SJCRH30 (cell line): ENCODE measurements at places on chromosomes 12 and 14. TPM values are rescaled to one million over a fixed set of nuclear protein-coding genes. Genes with fewer than 3 reads are reported as not detected.
A peak's percentile ranks its signal among the peaks of the same experiment; 100 is the strongest.

Gene TMTC2
- 6.5 and 7.5 TPM in 2 replicates for total RNA-seq

Gene FZD10
- not detected in 2 replicates for total RNA-seq

Gene ARHGEF40
- total RNA-seq: 28.3 and 29.3 TPM in 2 replicates

Gene RNASE7
- not detected in 2 replicates for total RNA-seq

Gene GZMB
- total RNA-seq: not detected in 2 replicates

Gene EML1
- total RNA-seq: 8.8 and 10.8 TPM in 2 replicates

Gene RBM19
- 20.8 and 25.3 TPM in 2 replicates for total RNA-seq

DNA sequence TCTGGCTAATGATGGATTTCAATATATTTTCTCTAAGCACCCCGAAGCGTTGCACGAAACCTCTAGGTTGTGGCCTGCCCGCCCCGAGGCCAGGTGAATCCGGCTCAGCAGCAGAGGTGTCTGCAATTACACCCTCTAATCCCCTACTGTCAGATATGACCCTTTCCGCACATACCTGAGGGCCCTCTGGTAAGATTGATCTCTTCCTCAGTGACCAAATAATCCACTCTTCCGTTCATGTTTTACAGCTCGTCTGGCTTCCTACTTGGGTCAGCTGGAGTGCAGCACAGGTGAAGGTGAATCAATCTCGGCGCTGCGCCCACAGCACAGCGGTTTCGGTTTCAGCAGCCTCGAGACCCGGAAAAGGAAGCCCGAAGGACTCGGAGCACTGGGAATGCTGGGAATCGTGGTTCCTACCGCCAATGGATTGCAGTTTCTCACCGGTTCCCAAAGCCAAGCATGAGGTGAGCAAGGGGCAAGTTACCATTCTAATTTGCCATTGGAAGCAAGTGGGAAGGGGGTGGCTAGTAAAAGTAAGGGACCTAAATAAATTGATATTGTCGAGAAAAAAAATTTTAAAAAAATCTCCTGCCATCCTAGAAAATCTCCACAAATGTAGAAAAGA lies at the start of gene SYNJ2BP:
TSS of gene SYNJ2BP (minus strand) at position 366 of the 625 bp plus-strand sequence. CDS start at position 239, 127 bp downstream.
- no peaks in the 10 kb centered on the region for H3K27me3 ChIP-seq
- H3K4me3 ChIP-seq: peak within 1 kb of the TSS; percentile 76
- H3K4me1 ChIP-seq: peaks cover under 1% of the 10 kb centered on the region
- no peaks in the 10 kb centered on the region for H3K36me3 ChIP-seq

DNA sequence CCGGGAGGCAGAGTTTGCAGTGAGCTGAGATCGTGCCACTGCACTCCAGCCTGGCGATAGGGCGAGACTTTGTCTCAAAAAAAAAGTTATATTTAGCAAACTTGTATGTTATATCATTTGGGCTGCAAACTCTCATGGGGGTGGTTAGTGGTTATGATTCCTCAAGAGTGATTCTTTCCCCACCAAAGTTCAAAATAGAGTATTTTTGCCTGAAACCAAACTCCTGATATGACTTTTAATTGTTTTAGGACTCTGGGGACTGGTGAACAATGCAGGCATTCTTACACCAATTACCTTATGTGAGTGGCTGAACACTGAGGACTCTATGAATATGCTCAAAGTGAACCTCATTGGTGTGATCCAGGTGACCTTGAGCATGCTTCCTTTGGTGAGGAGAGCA lies 18.6 kb downstream of the HSD17B6 start:
- H3K27ac ChIP-seq: no peak overlapping the region
- H3K36me3 ChIP-seq: no peaks in the 10 kb centered on the region
- H3K4me3 ChIP-seq: no peak overlapping the region
- DNase-seq: no peak

GRCh38 chr14:21061347-21061668 lies 3.7 kb downstream of the RNASE8 start:
- H3K4me3 ChIP-seq: no peak overlapping the region
- DNase-seq: no peak
- H3K4me1 ChIP-seq: no peaks in the 10 kb centered on the region; the same call in 1 of the 2 replicates
- H3K27me3 ChIP-seq: 0 out of 2 replicates have a peak, but pooled peaks cover 8% of the 10 kb centered on the region
- no peaks in the 10 kb centered on the region for H3K36me3 ChIP-seq

DNA sequence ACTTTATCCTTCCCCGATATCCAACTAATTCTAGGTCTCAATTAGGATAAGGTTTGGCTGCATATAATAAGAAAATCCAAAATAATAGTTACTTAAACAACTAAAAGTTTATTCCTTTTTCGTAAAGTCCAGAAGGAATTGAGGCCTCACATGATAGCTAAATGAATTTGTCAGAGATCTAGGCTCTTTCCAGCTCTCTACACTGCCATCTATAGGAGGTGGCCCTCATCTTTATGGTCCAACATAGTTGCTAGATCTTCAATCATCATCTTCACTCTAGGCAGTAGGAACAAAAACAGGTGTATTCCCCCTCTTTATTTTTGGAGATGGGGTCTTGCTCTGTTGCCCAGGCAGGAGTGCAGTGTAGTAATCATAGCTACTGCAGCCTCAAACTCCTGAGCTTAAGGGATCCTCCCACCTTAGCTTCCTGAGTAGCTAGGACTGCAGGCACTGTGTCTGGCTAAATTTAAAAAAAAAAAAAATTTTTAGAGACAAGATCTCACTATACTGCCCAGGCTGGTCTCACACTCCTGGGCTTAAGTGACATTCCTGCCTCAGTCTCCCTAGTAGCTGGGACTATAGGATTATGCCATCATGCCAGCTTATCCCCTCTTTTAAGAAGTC lies 46.5 kb upstream of the SAV1 start:
- H3K27me3 ChIP-seq: no peaks in the 10 kb centered on the region
- DNase-seq: peak; percentile 36
- no peaks in the 10 kb centered on the region for H3K36me3 ChIP-seq
- no peaks in the 10 kb centered on the region for H3K4me1 ChIP-seq
- no peak overlapping the region for H3K4me3 ChIP-seq

- peak overlapping the region; percentile 61 for H3K27ac ChIP-seq
- no peak overlapping the region for H3K4me3 ChIP-seq
- peaks cover 23% of the 10 kb centered on the region for H3K4me1 ChIP-seq
- H3K27me3 ChIP-seq: no peaks in the 10 kb centered on the region
- DNase-seq: peak; percentile 43
These were observed 1659.2 kb upstream of the FLRT2 start for GRCh38 chr14:83870546-83871270.

- H3K36me3 ChIP-seq: no peaks in the 10 kb centered on the region
- no peak for DNase-seq
- no peaks in the 10 kb centered on the region for H3K4me1 ChIP-seq
- H3K27ac ChIP-seq: no peak overlapping the region
These were observed 163.6 kb upstream of the TBX3 start for GRCh38 chr12:114847441-114848035.

DNA sequence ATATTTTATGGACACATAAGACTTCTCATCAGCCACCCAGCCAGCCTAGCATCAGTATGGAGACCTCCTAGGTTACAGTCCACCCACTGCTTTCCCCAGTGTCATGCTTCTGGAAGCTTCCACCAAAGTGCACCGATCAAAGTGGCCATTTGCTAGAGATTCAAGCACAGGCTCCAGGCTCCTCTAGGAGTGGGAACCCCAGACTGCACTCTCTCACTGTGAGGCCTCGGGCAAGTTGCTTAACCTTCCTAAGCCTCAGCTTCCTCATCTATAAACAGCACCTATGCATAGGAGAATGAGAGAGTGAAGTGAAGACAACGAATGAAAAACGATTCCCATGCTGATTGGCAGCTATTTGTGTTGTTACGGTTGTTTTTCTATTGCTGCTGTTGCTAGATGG lies 94.4 kb downstream of the DICER1 start:
- DNase-seq: no peak
- no peaks in the 10 kb centered on the region for H3K36me3 ChIP-seq
- H3K27me3 ChIP-seq: no peaks in the 10 kb centered on the region
- H3K4me1 ChIP-seq: no peaks in the 10 kb centered on the region
